ENCODE measurements at places on chromosomes 5 and 9.

GRCh38 chr9:137310189-137311052, 8.3 kb upstream of the NRARP start:
- no peak for DNase-seq
- peaks cover 36% of the 10 kb centered on the region for H3K27me3 ChIP-seq
- H3K4me3 ChIP-seq, result no peak overlapping the region
- peaks cover 22% of the 10 kb centered on the region for H3K4me1 ChIP-seq
- H3K27ac ChIP-seq, result no peak overlapping the region

GRCh38 chr5:42691413-42691937, 65.1 kb upstream of the CCDC152 start:
- DNase-seq, result no peak
- H3K4me3 ChIP-seq, result no peak overlapping the region
- no peaks in the 10 kb centered on the region for H3K4me1 ChIP-seq
- H3K36me3 ChIP-seq, result no peaks in the 10 kb centered on the region
- H3K27me3 ChIP-seq, result no peaks in the 10 kb centered on the region

DNA sequence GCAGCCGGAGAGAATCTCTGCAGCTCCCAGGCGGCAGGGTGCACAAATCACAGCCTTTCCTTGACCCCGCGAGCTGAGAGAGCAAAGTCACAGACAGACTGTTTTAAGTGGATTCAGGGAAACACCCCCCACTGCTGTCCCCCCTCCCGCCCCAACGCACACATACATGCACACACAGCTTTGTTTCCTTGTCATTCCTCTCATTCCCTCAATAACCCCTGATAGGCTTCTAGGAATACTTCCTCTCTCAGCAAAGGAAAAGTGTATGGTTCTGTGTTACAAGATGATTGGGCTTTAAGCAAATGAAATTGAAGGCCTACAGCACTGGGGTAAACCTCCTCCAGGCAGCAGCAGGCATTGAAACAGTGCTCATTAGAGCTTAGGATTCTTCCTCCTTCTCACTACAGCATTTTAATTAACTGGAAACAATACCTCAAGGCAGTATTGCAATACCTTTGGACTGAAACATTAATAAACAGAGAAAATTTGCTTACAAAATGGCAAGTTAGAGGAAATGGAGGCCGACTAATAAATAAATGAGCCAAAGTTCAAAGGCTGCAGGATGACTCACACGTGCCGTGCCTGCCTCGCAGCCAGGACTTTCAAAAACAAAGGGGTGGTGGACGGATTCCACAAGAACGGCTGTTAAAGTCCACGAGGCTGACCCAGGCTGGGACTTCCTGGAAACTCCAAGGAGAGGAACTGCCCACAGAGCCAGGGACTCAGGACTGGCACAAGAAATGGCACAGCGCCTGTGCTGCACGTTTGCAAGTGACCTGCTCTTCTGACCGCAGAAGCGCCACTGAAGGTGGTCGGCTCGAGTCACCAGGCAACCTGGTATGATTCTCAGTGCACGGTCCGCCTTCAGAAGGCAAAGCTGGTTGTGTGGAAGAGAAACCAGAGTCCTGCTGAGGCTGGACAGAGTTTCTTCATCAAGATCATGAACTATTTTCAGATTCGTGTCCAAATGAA, 236.2 kb downstream of the SYK start:
- H3K27ac ChIP-seq, result no peak overlapping the region
- H3K36me3 ChIP-seq, result no peaks in the 10 kb centered on the region

GRCh38 chr5:173890195-173890991, 2.2 kb downstream of the CPEB4 start:
- H3K27me3 ChIP-seq, result no peaks in the 10 kb centered on the region
- peaks cover 56% of the 10 kb centered on the region for H3K4me1 ChIP-seq
- peak overlapping the region; percentile 59 for H3K27ac ChIP-seq
- DNase-seq, result no peak
- no peaks in the 10 kb centered on the region for H3K36me3 ChIP-seq

DNA sequence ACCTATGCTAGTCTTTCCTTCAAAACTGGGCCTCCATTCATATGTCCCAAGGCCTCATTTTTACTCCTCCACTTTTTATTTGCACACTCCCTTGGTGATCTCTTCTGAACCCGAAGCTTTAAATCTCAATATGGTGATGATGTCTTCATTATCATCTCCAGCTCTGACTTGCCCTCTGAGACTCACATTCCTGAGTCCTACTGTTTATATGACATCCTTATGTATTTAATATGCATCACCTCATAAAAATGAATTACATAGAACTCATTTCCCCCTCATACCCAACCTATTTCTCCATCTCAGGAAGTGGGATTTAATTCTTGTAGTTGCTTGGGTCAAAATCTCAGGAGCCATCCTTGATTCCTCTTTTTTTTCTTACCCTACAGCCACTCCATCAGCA, 473.0 kb downstream of the EBF1 start:
- no peaks in the 10 kb centered on the region for H3K27me3 ChIP-seq
- no peak overlapping the region for H3K4me3 ChIP-seq
- no peaks in the 10 kb centered on the region for H3K36me3 ChIP-seq

All from CD14-positive monocyte (primary cell).